ENCODE measurements at places on chromosomes 3 and 15.

DNA sequence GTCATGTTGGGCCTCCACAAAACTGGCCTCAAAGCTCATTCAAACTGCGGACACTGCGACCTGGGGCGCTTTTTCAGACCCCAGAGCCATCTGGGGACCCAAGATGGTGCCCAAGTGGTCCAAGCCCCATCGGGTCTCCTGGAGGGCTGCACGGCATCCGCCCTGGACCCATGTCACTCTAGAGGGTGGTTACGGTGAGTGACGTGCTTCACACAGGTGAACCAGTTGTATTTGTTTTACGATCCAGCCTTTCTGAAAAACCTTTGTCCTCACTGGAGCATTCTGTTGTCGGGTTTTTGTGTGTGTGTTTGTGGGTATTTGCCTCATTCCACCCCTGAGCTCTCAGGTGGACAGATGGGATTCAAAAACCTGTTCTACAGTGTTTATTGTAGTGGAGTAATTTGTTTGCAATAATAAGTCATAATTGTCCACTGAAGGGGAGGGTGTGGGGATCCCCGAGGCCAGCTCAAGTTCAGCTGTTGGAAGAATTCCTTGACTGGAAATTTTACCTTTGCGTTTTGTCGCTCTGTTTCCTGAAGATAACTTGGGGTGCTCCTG is 1.9 kb downstream of the SLC51A start:
- DNase-seq = no peak

- peak; percentile 20 for DNase-seq
Observed at GRCh38 chr15:43514241-43515057, 3.0 kb upstream of the MAP1A start.

DNA sequence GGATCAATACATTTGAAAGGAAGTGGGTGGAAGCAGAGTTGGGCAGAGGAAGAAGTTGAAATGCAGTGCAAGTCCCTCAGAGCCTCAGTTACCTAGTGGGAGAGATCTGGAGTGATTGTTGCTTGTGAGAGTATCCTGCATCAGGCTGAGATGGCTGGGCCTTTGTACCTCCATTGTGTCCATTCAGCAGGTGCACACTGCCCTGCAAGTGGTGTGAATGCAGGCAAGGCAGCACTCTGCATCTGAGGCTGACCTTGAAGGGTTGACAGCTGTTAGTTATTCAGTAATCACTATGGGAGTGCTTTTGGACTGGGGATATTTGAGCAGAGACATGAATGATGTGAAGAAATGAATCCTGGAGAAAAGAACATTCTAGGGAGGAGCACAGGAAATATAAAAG is 25.2 kb downstream of the ATP6V1A start:
- DNase-seq = no peak

- no peak for DNase-seq
Observed at GRCh38 chr3:164658125-164658524, 420.2 kb downstream of the SI start.

DNA sequence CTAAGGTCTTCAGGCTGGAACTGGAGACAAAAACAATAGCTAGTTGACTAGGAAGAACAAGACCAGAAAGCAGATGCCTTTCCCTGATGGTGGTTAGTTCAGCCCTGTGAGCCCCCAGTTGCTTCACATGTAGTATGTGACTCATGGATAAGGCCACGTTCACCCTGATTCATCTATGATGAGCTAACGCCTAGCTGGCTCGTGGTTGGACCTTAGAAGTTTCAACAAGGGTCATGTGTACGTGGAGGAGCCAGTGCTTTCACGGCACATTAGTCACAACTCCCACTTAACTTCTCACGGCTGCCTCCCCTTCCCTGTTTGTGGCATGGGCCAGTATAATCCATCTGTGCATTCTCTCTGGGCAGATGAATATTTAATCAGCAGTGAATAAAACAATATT is 20.6 kb downstream of the COL8A1 start:
- DNase-seq = no peak

DNA sequence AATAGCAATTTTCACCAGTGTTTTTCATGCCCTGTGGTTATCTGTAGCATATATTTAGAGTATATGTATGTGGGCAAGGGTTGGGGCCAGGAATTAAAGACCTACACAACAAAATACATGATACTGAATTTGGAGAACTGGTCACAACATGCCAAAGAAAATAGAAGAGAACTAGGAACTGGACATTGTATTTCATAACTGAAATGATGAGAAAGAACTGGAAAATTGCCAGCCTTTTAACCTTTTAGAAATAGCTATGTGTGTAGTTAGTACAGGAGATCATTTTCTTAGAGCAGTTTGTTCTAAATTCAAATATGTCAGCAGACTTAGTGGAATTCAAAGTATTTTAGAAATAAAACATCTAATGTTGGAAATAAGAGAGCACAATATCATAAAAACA is 227.1 kb upstream of the CGNL1 start:
- no peak for DNase-seq

- DNase-seq = no peak
Observed at GRCh38 chr15:94494732-94495131, 263.4 kb downstream of the MCTP2 start.

- DNase-seq = no peak
Observed at GRCh38 chr3:126473292-126474168, 2.2 kb downstream of the ZXDC start.

- no peak for DNase-seq
Observed at GRCh38 chr15:56440214-56440770, 24.6 kb downstream of the MNS1 start.

DNA sequence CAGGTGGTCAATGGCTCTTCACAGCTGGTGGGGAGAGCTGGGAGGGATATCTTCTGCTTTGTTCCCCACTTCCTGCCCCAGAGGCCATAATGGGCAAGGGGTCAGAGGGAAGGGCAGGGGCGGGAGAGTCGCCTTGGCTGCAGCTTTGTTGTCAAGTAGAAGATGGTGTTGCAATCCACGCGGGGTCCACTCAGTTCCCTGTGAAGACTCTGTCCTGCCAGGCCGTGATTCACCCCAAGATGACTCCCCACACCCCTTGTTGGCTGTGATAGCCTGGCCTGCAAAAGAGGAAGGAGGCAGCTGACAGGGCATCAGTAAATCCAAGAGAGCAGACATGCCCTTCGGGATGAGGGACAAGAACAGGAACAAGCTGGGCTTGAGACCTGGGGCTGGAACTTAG is 6.9 kb downstream of the GALNT15 start:
- no peak for DNase-seq

- no peak for DNase-seq
Observed at GRCh38 chr3:44555723-44556122, 730 bp downstream of the ZKSCAN7 start.

- DNase-seq = no peak
Observed at GRCh38 chr3:115580566-115580965, 42.7 kb upstream of the GAP43 start.

GRCh38 chr15:82140886-82141285 is 95.1 kb upstream of the MEX3B start:
- no peak for DNase-seq

GRCh38 chr3:125313060-125313635 is 62.0 kb downstream of the ZNF148 start:
- DNase-seq = no peak

- no peak for DNase-seq
Observed at GRCh38 chr15:25903024-25903581, 40.0 kb upstream of the ATP10A start.

GRCh38 chr15:64017591-64018163 is 28.6 kb downstream of the DAPK2 start:
- DNase-seq = no peak

DNA sequence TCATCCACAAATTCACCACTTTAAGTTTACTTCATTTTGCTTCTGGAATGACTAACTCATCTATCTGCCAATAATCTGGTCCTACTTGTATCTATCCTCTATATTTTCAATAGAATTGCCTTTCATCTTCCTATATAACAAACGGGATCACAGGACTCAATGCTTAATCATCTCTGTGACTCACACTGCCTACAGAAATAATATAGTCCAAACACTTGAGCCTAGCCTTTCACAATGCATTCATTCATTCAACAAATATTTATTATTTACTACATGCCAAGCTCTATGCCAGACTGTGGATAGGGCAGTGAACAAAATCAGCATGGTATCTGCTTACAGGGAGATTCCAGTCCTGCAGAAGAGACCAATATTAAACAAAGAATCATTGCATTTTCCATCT is 16.6 kb upstream of the AGTR1 start:
- DNase-seq = no peak

- DNase-seq = no peak
Observed at GRCh38 chr3:33417066-33417673, 23.0 kb downstream of the UBP1 start.

DNA sequence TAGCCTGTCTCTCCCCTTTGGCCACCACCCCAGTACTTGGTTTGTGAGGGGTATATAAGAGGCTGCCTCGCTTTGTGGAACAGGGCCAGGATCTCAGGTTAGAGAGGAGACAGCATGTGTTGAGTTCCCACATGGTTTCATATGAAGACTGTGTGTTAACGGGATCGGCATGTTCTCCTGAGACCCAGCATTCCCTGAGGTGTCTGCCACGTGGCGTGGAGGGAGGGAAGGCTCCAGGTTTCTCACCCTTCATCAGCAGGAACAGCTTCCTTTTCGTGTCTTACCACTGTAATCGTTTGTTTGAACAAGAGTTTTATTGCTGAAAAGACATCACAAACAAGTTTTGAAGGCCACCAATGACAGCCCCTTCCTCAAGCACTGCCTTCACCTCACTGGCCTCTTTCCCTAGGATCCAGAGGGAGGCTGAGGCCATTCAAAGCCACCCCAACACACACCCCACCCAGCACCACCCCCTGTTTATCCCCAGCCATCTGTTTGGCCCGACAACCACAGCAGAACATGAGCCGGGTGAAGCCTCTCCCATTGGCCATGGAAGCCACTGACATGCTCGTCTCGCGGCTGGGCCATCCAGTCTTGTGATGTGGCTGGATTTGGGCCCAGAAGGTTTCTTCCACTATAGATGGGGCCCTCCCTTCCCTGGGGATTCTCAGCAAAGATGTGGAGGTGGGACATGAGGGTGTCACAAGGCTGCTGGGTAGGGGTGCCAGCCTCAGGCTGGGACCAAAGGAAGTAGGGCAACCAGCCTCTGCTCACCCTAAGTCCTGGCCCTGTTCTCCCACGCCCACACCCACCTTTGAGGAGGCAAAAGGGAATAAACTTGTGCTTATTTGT is 10.0 kb downstream of the BHLHE40 start:
- DNase-seq = no peak

GRCh38 chr3:193847402-193847801 is 254.4 kb downstream of the OPA1 start:
- DNase-seq = no peak

- no peak for DNase-seq
Observed at GRCh38 chr3:127899200-127899599, 15.8 kb upstream of the KBTBD12 start.

DNA sequence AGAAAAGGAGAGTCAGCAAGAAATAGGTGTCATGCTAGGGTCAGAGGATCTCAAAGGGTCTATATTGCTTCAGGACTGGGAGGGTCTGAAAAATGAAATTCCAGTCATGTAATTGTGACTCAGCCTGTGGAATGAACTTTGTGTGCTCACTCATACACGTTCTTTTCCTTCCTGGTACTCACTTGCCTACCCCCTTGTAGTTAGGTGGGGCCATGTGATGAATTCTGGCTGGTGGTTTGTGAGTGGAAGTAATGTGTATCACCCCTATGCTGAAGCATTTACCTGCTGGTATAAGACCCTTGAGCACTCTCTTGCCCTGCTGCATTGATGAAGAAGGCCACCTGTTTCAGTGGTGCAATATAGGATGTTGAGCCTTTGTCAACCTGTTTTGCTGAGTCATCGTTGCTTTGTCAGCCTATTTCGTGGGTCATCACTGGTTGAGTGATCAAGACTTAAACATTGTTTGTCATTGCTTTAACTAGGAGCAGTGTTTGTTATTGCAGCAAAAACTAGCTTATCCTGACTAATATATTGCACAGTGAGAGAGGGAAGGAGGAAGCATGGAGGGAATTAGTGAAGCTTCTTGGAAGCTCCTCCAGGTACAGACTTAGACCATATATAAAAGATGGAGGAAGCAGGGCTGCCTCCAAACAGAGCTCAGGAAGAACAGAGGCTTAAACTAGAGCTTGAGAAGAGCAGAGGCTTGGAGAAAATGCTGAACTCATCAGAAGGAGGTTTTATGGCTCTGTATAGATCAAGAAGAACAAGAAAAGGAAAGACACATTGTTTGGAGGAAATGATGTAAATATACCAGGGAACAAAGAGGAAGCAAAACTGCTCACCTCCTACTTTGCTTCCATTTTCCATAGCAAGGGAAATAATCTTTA is 28.9 kb downstream of the TLNRD1 start:
- no peak for DNase-seq

DNA sequence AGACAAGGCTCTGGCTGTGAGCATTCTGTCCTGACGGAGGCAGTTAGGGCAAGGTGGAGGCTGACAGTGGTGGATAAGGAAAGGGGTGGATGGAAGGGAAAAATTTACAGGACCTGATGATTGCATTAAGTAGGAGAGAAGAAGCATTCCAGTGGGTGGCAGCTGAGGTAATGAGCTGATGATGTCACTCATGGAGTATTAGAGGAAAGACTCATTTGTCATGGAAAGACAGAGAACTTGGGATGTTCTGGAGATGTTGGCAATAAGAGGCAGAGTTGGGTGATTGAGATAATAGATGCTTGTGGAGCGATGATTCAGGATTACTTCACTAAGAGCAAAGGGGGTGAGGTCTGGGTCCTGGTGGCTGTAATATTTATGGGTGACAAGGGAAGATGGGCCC is 63.6 kb upstream of the SCN5A start:
- DNase-seq = no peak

DNA sequence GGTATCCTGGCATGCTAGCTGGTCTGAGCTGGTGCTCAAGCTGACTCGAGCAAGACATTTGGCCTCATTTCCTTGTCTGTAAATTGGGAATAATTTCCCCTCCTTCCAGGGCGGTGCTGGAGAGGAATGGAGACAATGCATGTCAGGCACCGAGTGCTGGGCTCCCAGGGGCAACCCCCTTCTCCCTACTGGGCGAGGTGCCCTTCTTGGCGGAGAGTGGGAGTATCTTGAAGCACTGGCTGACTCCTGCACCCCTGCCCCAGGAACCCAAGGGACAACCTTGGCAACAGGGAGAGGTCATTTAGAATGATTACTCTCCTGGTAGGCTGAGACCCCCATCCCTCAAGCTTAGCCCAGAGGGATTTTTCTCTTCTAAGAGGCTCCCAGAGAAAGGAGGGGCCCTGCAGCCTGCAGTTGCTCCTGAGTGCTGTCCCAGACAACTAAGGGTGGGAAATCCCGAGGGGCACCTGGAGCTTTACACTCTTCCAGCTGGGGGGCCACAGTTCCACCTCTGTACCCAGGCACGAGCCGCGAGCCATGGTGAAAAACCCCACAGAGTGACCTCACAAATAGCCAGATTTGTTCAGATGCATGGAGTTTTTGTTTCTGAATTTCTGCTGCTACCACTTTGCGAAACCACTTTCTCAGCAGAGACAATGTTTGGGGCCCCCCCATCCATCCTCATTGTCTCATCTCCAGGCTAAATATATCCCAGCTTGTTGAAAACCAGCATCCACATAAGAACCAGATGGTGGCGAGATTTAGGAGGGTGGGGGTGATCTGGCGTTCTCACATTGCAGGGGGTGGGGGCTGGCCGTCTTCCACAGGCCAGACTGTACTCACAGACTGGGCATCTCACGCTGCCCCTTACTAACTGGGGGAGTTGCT is 44.8 kb downstream of the ABTB1 start:
- no peak for DNase-seq

Data from stimulated activated CD4-positive, alpha-beta T cell treated with anti-CD3 and anti-CD28 coated beads, Interleukin-4, amount 100 ng/mL, for 24 hours (primary cell).